ENCODE measurements at places on chromosomes 5 and 9.

DNA sequence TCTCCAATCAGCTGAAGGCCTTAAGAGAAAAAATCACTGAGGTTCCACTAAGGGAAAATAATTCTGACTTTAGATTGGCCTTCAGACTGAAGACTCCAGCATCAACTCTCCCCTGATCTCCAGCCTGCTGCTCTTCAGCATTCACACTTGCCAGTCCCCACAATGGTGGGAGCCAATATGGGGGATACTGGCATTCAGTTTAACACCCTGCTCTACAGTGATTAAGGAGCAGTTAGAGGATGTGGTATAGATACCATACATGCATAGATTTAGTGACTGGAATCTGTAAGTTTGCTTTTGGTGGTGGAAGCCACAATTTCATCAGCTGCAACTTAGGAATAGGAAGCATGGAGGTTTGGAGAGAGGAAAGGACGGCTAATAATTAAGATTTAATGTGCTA, 2017.7 kb upstream of the CDH6 start:
- DNase-seq = no peak

DNA sequence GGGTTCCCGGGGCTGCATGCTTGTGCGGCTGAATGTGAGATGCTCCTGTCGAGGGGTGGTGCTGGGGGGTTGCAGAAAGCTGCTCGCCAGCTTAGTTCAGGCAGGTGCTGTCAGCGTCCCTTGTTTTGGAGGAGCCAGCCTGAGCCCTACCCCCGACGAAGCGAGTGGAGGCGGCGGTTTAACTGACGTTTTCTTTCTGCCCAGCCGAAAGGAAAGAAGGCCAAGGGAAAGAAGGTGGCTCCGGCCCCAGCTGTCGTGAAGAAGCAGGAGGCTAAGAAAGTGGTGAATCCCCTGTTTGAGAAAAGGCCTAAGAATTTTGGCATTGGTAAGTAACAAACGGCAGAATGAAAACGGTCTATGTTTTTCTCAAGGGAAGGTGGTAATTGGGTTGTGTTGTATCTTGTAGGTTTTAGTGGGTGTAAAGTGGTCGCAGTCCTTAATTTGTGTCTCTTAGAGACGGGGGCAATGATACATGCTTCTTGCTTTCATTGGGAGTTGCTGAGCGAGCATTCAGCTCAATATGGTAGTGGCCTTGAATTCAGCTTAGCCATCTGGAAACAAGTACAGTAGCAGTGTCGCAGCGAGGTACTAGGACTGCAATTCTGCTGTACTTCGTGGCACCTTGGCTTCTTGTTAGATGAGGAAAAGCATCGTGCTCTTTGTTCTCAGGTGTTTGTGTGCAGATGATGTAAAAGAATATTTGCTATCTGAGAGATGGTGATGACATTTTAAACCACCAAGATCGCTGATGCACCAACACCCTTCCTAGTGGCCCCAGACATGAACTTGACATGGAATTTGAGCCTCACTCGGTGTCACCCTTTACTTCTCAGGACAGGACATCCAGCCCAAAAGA, 928 bp downstream of the RPL7A start:
- no peak for DNase-seq

DNA sequence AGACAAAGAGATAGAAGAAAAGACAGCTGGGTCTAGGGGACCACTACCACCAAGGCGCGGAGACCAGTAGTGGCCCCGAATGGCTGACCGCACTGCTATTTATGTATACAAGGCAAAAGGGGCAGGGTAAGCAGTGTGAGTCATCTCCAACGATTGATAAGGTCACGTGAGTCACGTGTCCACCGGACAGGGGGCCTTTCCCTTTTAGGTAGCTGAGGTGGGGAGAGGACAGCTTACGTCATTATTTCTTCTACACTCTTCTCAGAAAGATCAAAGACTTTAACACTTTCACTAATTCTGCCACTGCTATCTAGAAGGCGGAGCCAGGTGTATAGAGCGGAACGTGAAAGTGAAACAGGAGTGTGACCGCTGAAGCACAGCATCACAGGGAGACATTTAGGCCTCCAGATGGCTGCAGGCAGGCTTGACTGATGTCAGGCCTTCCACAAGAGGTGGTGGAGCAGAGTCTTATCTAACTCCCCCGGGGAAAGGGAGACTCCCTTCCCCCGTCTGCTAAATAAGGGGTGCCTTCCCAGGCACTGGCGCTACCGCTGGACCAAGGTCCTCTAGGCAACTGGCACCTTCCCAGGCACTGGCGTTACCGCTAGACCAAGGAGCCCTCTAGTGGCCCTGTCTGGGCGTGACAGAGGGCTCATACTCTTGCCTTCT, 6.1 kb upstream of the PRR16 start:
- no peak for DNase-seq

- peak; percentile 54 for DNase-seq
Measured at GRCh38 chr9:137575716-137576411, 2.9 kb downstream of the DPH7 start.

GRCh38 chr9:33620738-33621439, 96.8 kb downstream of the ANKRD18B start:
- no peak for DNase-seq

GRCh38 chr9:78003730-78004129, 27.9 kb downstream of the GNAQ start:
- DNase-seq = no peak

DNA sequence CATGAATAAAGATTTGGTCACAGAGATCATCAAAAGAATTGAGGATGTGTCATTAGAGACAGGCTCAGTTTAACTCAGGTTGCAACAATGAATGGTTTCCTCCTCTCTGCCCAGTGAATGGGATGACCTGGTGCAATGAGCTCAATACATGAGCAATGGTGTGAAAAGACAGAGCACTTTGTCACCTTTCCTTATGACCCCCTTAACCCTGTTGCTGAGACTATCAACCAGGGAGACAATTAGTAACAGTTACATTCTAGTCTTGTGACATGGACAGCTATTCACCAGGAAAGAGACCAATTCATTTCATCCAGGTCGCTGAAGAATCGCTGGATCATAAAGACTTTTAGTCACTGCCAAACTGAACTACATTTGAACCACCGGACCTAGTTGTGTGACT, 19.9 kb upstream of the CDH6 start:
- DNase-seq = no peak

GRCh38 chr9:5500441-5501235, 9.7 kb upstream of the PDCD1LG2 start:
- peak; percentile 32 for DNase-seq

GRCh38 chr9:137305060-137305797, 3.2 kb upstream of the NRARP start:
- peak; percentile 82 for DNase-seq

GRCh38 chr5:133827830-133828229, 140.6 kb downstream of the C5orf15 start:
- DNase-seq = no peak

- DNase-seq = no peak
Measured at GRCh38 chr9:124257844-124258606, at the start of gene NEK6. Gene NEK6 (plus strand): TSS chr9:124257949. CDS start chr9:124301965, 44,016 bp downstream.

DNA sequence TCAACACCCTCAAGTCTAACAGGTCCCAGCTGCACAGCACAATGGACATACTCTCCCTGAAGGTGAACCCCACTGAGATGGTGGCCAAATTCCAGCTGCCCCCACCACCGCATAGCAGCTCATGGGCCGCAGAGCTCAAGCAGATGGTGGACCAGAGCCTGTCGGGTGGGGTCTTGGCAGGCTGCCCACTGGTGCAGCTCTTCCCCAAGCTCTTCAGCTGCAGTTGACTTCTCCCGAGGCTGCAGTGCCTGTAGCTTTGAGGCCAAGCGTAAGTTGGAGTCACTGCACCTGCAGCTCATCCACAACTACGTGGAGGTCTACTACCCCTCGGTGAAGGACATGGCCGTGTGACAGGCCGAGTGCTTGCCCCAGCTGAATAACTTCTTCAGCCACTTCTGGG, 56.6 kb upstream of the SPTLC1 start:
- no peak for DNase-seq

DNA sequence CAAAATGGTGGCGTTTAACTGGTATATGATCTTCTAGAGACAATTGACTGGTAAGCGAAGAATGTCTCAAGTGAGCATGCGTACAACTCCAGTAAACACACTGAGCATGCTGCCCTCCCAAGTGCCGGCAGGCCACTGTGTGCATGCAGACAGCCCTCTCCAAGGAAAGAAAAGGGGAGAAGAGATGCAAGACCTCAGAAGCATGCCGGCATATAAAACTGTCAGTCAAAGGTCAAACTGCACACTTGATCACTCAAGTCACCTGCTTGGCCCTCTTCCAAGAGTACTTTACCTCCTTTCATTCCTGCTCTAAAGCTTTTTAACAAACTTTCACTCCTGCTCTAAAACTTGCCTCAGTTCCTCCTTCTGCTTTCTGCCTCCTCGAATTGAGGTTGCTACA, 910.2 kb downstream of the TAF11L14 start:
- DNase-seq = no peak

- peak; percentile 60 for DNase-seq
Measured at GRCh38 chr9:87725900-87726709, at the start of gene CTSL. Gene CTSL (plus strand): TSS chr9:87726119. CDS start chr9:87727604, 1,485 bp downstream.

DNA sequence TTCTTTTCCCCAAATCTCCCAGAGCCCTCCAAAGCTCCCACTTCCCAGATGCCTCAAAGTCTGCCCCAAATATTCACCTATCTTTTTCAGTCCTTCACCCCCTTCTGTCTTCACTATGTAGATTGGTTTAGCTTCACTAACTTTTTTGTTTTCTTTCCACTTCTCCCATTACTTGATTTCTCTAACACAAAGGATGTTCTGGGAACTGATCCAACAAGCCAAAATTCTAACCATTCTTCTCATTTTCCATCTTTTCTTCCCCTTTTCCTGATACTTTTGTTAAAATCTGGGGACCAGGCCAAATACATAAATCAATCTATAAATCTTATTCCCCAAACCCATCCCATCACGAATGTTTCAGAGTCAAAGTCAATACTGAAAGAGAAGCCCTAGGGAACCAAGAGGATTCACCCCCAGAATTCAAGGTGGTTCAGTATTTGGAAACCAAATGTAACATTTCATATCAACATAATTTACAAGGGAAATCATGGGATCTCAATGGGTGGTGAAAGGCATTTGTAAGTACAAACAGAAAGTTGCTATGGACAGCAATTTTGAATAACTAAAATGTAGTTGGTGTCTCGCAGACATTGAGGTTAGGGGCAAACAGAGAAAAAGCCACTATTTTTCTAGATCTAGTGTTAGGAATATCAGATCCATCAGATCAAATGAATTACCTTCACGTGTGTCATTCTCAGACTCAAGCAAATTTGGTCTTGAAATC, 35.3 kb downstream of the APTX start:
- no peak for DNase-seq

- DNase-seq = no peak
Measured at GRCh38 chr9:97804059-97804365, 49.0 kb upstream of the FOXE1 start.

- DNase-seq = no peak
Measured at GRCh38 chr5:72408603-72409002, 88.4 kb downstream of the PTCD2 start.
